Femur (tissue), 1 donor: ENCODE measurements at places on chromosomes 7 and 10.

DNA sequence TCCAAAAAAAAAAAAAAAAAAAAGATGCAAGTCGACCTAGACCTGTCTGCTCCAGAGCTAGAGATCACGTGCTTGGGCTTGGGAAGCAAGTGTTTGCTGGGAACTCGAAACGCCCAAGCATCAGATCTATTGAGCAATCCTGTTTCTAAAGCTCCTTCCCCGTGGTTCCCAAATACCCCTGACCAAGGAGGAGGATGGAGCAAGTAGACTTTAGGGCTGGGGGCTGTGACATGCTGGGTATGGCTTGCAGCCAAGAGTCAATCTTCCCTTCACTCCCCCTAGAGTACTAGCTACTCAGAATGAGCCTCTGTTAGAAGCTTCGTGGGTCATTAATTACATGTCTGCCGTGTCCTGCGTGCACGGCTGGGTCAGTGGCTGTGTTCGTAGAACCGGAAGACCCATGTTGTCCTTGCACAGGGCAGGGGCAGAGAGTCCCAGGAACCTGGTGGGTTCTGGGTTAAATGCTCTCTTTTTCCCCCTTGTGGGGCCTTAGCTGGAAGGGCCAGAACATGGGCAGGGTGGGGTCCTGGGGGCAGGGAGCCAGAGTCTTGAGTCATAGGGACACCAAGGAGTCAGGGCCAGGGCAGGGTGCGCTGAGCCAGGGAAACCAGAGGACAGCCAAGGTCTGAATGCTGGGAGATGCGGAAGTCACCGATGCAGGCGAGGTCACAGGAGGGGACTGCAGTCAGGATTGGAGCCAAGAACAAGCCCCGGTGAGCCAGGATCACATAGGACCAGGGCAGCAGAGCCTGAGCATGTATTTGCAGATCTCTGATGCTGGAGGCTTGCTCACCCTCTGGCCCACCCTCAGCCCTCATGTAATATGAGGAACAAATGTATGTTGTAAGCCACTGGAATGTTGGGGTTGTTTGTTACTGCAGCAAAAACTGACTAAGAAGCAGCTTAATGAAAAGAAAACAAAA, 34.6 kb upstream of the TPST1 start:
- peak; percentile 44 for DNase-seq

DNA sequence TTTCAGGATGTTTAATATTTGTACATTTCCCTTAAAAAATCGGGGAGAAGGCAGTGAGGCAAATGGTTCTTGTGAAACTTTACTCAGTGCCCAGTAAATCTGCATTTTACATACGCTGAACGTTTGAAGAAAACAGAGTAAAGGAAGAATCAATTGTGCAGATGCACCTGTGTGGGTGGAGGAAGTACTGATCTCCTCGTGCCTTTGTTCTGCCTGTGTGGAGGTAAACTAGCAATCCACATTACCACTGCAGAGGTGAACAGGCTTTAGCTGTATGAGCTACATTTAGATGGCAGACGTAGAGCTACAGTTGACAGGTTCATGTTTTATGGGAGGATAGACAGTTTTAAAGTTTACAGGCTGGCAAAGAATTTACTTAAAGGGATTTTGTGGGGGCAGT, 62.7 kb upstream of the VIPR2 start:
- DNase-seq = no peak

DNA sequence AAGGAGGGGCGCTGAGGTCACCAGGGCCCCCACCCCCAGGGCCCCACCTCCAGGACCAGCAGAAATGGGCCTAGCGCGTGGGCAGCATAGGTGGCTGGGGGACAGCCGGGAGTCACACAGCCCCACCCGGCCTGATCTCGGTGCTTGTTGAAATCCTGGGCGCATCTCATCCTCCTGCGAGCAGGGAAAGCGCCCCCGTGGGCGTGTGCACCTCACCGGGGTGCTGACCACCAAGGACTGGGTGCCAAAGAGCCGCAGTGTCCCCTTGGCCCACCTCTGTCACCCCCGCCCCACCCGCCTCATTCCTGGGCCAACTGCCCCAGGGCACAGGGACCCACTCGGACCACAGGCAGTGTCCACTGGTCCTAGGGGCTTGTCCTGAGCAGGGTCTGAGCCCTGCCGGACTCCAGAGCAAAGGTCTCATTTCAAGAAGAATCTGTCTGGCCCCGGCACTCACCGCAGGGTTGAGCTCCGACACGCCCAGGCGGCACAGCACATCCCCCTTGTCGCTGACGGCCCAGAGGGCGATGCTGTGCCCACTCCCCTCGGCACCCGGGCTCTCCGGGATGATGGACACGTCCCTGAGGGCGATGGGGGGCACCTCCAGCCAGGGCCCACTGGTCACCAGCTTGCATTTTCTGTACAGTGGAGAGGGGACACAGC, 11.4 kb downstream of the BHLHA15 start:
- no peak for DNase-seq

GRCh38 chr7:50335795-50336754, 31.6 kb downstream of the IKZF1 start:
- DNase-seq = no peak

GRCh38 chr10:127947211-127947610, 40.3 kb downstream of the PTPRE start:
- DNase-seq = no peak

DNA sequence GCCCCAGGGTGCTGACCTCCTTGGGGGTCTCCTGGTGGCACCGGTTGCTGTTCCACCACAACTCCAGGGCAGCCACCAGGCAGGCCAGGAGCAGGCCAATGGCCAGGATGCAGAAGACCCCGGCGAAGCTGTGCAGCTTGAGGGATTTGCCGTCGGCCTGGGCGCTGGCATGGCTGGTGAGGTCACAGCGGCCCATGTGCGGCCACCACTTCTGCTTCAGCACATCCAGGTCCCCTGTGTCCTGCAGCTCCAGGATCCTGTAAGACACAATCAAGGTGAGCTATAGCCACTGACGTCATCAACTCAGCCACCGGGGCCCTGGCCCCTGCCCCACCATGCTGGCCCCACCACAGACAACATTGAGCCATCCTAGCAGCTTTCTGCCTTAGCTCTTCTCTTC, 753.2 kb downstream of the GRID1 start:
- no peak for DNase-seq
